ENCODE measurements at places on chromosomes 12 and 14.

- DNase-seq, result no peak
These were observed 17.7 kb downstream of the SMCO2 start for GRCh38 chr12:27464220-27464554.

- no peak for DNase-seq
These were observed 10.7 kb upstream of the PHC1 start for GRCh38 chr12:8903646-8904045.

GRCh38 chr12:53300187-53300586, 692 bp downstream of the MYG1 start:
- no peak for DNase-seq

- DNase-seq, result no peak
These were observed 595.0 kb downstream of the RPS29 start for GRCh38 chr14:48991141-48991540.

DNA sequence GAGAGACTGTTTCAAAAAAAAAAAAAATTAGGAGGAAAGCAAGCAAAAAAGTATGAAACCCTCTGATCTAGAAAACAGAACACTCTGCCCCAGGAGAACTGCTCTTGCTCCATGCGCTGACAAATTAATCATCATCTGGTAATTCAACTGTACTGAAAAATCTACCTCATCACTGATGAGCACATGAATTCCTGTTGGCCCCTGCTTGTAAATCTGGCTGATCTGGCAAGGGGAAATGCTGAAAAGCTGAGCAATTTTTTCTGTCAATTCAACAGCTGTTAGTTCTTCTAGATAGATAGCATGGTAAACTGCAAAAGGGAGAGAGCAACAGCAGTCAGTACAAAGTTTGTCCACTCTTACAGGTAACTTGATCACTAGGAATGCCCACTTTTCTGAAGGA, 15.2 kb upstream of the CSRNP2 start:
- DNase-seq, result no peak

GRCh38 chr12:124515981-124516380, 51.4 kb downstream of the NCOR2 start:
- DNase-seq, result no peak

GRCh38 chr12:38628288-38628687, 277.1 kb downstream of the CPNE8 start:
- no peak for DNase-seq

GRCh38 chr12:79331870-79332269, 358.9 kb downstream of the PAWR start:
- no peak for DNase-seq

DNA sequence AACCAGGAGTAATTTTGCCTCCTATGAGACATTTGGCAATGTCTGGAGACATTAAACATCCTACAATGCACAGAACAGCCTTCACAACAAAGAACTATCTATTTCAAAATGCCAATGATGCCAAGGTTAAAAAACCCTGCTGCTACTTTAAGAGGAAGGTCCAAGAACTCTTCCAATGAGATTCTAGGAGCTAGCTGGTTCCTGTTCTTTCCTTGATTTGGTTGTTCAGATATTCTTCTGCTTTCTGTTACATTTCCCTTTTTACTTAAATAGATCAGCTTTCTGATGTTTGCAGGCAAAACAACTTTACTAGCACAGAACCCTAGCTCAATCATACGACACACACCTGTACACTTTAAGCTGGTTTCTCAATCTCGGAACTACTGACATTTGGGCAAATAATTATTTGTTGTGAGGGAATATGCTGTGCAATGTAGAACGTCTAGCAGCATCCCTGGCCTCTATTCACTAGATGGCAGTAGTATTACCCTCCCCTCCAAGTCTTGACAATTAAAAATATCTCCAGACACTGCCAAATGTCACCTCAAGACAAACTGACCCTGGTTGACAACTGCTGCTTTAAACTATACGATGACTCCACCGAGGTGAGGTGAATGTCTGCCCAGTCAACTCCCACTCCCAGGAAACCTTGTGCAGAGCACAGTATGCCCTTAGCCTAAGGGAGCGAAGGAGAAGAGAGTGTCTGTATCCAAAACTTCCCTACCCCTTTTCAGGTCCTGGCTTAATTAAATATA, 4.4 kb downstream of the BLTP3B start:
- DNase-seq, result no peak

DNA sequence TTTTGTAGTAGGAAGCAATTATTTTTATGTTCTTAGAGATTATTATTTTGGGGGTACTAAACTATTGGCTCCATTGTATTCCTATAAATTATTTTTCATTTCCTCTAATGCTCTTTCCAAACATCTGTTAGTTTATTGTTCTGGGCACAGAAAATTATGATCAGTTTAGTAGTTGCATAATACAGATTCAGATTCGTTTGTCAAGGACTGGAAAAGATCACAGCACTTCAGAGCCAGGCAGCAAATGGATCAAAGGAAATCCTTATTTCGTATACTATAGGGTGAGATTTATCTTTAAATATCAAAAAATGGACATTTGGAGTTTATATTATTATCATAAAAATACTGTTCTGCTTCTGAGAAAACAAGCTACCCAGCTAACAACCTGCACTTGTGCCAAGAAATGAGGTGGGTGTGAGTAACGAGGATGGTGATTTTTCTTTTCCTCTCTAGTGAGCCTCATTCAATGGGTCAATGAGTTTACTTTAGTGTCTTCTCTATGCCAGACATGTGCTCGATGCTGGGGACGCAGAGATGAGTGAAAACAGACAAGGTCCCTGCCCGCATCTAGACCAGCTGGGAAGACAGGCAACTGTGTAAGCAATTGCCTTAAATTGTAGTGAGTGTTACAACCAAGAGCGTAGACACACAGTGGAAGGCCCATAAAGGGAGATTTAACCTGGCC, 208.6 kb upstream of the PLXNC1 start:
- no peak for DNase-seq

- DNase-seq, result no peak
These were observed 34.7 kb downstream of the CNOT2 start for GRCh38 chr12:70277973-70278372.

- DNase-seq, result no peak
These were observed 12.2 kb downstream of the CEP170B start for GRCh38 chr14:104877066-104877805.

GRCh38 chr14:89394972-89395371, 22.1 kb downstream of the FOXN3 start:
- no peak for DNase-seq

- DNase-seq, result no peak
These were observed 3.8 kb downstream of the EIF5 start for GRCh38 chr14:103337794-103338193.

GRCh38 chr14:39784461-39784860, 352.2 kb upstream of the FBXO33 start:
- no peak for DNase-seq

- no peak for DNase-seq
These were observed 59.2 kb downstream of the CCNK start for GRCh38 chr14:99540196-99541032.

DNA sequence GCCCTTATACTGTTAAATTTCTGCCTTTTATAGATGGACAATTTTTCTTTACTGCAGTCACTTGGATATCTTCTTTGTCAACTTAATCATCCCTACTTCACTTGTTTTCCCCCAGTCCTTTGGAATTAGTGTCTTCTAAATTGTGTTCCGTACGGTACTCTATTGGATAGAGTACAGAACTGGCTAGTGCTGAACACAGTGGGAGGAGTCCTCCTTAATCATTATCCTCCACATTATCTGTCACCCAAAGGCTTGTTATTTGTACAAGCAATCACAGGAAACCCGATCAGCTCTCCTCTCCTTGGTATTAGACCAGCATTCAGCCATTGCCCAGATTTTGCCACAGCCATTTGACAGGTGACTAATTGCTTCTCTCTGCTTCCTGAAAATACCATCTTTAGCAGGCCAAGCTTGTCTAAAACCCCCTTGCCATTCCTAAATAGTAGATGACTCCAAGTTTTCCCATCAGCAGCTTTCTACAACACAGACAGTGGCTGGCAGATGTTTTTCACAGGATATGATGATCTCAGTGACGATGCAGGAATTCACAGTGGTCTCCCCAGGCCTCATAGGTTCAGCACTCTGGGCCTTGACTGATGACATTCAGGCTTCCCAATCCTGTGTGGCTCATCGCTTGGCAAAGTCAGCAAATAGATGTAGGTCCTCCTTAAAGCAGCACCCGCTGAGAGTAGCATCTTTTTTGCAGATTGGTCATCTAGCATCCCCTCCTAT, 216.0 kb upstream of the RGS6 start:
- no peak for DNase-seq

- DNase-seq, result no peak
These were observed 668 bp downstream of the TRIP11 start for GRCh38 chr14:92039063-92039718.

DNA sequence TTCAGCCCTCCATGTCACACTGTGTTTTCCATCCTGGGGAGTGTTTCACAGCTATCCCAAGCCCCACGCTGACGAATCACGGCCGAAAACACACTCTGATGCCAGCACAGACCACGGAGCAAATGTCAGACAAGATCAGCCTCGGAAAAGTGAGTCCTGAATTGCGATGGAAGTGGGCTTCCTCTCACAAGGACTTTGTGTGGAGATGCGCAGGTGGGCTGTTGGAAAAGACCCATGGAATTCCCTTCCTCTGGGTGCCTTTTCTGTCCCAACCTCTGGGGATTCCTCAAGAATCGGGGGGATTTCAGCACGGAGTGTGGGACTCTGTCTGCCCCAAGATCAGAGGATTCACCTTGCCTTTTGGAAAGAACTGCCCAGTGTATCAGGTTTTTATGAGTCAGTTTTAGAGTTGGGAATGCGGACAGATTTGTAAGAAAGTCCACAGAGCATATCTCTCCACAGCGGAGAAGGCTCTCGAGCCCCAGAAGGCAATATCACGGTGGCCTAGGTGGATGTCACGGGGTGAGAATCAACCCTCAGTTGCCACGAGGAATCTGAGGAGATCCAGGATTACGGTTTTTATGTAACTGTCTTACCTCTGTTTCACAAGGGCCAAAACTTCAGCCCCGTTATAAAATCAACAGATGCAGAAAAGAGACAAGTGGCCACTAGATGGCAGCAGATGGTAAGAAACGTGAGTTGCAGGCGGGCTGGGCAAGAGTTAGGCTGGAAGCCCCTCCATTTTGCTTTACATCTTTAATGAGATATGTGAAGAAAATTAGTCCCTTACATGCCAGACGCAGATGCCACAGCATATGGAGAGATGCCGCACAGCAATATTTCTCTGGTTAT, 201.9 kb downstream of the DAD1 start:
- DNase-seq, result no peak
